ENCODE measurements at places on chromosomes 3 and 15.
A peak's percentile ranks its signal among the peaks of the same experiment; 100 is the strongest.

DNA sequence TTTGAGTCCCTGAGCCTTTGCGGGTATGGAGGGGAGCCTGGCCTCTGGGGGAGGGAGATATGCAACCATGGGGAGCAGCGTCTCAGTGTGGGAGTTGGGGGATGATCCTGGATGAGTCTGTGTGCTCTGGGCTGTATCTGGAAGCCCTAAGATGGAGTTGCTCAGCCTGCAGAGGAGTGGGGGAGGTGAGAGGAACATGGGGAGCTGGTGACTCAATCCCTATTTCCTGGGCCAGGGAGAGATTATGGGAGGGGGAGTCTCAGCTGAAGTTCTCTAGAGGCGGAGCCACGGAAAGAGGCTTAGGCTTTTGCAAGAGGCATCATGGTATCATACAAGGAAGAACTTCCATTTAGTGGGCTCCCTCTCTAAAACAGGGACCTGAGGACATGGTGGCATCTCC, 59.5 kb upstream of the TMEM115 start:
- no peak for DNase-seq

- DNase-seq: no peak
Measured at GRCh38 chr3:64039332-64039731, 16.0 kb upstream of the PSMD6 start.

GRCh38 chr15:96720251-96720650, 389.8 kb downstream of the NR2F2 start:
- DNase-seq: no peak

DNA sequence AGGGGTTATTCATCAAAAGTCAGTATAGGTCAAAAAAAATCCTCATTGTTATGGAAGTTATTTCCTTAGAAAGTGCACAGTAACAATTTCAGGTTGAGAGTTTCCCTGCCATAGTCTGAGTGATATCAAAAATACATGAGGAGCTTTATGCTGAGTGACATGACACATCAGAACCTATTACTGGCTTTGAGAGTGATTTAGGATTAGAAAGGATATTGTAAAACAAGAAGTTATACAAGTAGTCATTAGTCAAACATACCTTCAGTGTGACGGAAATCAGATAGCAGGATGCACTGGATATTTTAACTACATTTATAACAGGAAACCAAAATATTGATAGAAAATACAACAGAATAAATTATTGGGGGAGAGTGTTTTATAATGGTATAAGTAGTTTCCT, 471.1 kb downstream of the VGLL3 start:
- DNase-seq: no peak

DNA sequence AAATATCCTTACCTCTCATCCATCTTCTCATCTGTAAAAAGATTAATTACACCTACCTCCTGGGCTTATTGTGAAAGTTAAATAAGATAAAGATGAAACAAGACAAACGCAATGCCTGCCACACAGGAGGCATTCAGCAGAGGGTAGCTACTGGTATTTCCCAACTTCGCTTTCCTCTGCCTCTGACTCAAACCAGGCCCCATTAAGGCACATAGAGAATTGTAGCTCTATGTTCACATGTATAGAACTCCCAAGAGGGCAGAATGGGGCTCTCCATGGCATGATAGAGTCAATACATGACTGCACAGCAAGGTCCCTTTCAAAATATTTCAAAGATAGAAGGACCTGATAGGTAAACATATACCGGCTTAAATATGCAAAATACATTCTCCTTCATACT, 1.4 kb downstream of the LYSMD2 start:
- DNase-seq: peak; percentile 54

DNA sequence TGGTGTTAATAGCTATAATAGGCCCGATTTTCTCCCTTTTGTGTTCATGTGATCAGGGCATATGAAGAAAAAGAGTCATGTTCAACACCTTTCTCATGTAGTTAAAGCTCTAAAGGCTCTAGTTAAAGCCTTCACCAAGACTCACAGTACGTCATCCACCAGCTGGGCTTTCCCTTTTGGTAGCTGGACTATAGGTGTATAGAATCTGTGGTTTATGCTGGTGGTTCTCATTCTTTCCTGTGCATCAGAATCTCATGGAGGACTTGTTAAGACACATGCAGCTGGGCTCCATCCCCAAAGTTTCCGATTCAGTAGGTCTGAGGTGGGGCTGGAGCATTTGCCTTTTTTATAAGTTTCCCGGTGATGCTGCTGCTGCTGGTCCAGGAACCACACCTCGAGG, 31.0 kb downstream of the CFAP91 start:
- no peak for DNase-seq

GRCh38 chr3:18655827-18656226, 230.7 kb upstream of the SATB1 start:
- DNase-seq: no peak

- no peak for DNase-seq
Measured at GRCh38 chr15:81216422-81216821, 19.7 kb downstream of the IL16 start.
